ENCODE measurements at places on chromosomes 12 and 14.

DNA sequence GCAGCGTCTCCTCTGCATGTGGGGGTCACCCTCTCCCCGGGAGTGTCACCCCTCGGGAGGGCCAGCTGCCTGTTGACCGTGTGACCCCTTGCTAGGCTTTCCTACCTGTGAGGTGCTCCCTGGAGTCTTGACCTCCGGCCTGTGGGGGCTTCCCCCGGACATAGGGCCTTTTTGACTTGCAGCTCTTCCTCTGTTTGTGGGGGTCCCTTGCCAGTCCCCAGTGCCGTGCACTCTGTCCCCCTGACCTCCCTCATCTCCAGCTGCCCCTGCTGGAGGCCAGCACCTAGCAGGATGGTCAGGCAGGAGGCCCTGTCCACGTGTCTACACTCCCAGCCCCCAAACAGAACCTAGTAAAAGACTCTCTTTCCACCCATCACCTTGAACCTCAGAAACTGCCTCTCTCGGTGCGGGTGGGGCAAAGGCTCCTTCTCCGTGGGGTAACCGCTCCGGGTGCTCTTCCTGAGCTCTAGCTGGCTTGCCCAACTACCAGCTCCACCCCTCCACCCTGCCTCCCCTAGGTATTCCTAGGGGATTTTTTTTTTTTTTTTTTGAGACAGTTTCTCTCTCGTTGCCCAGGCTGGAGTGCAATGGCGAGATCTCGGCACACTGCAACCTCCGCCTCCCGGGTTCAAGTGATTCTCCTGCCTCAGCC, 810 bp downstream of the AACS start:
- DNase-seq = no peak

DNA sequence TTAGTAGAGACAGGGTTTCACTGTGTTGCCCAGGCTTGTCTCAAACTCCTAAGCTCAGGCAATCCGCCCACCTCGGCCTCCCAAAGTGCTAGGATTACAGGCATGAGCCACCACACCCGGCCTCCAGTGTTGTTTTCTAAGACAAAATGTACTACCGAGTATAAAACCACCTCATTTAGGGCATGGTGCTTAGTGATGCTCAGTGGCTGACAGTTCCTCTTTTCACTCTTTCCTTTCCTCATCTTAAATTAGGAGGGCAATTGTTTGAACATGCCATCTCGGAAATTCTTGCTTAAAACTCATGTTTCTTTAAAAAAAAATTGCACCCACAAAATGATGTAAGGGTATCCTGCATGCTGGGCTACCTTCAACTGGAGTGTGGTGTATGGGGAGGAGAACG, 89.0 kb downstream of the RFX4 start:
- DNase-seq = no peak

DNA sequence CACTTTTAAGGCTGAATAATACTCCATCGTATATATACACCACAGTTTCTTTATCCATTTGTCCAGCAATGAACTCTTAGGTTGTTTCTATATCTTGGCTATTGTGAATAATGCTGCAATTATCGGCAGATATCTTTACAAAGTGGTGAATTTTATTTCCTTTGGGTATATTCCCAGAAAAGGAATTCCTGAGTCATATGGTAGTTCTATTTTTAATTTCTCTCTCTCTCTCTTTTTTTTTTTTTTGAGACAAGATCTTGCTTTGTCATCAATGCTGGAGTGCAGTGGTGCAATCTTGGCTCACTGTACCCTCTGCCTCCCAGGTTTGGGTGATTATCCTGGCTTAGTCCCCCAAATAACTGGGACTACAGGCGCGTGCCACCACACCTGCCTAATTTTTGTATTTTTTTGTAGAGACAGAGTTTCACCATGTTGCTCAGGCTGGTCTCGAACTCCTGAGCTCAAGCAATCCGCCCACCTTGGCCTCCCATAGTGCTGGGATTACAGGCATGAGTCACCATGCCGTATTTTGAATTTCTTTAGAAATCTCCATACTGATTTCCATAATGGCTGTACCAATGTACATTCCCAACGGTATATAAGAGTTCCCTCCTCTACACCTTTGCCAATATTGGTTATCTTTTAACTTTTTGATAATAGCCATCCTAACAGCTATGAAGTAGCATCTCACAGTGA, 98.4 kb downstream of the EFCAB11 start:
- no peak for DNase-seq

GRCh38 chr12:12016284-12017100, 54.2 kb upstream of the BCL2L14 start:
- no peak for DNase-seq

GRCh38 chr14:38143659-38144505, 63.8 kb upstream of the SSTR1 start:
- no peak for DNase-seq

All from effector memory CD8-positive, alpha-beta T cell (primary cell).